Fibroblast of villous mesenchyme (primary cell): ENCODE measurements at places on chromosomes 1 and 21. TPM values are rescaled to one million over a fixed set of nuclear protein-coding genes. Genes with fewer than 3 reads are reported as not detected.

The TRMT1L gene
- total RNA-seq: 11.6 and 24.6 TPM in 2 replicates

The OTUD7B gene
- 15.1 and 15.8 TPM in 2 replicates for total RNA-seq

The ATP8B2 gene
- total RNA-seq: 107 and 155 TPM in 2 replicates

The HSPB7 gene
- 1.7 and 3.5 TPM in 2 replicates for total RNA-seq

The IRF6 gene
- under 0.01 and 0.32 TPM in 2 replicates for total RNA-seq

The CYYR1 gene
- total RNA-seq: not detected in 2 replicates

The KRTAP20-1 gene
- not detected in 2 replicates for total RNA-seq

The FCMR gene
- total RNA-seq: 1.3 and 1.6 TPM in 2 replicates

The RYR2 gene
- total RNA-seq: not detected in 2 replicates

The TTC39A gene
- 0.43 and 0.64 TPM in 2 replicates for total RNA-seq

The FABP3 gene
- 54.8 and 89.9 TPM in 2 replicates for total RNA-seq

The DENND2C gene
- total RNA-seq: 2.6 and 3.2 TPM in 2 replicates

The KRTAP19-1 gene
- not detected in 2 replicates for total RNA-seq

The SLC5A9 gene
- not detected in 2 replicates for total RNA-seq

The DVL1 gene
- total RNA-seq: 69.5 and 70.9 TPM in 2 replicates

The RAP1GAP gene
- total RNA-seq: under 0.01 TPM in 1 of 2 replicates, not detected in the other

The NBPF26 gene
- 11.9 and 32.8 TPM in 2 replicates for total RNA-seq

The KRTAP10-2 gene
- total RNA-seq: not detected in 2 replicates

The ITLN2 gene
- not detected in 2 replicates for total RNA-seq

The MX2 gene
- total RNA-seq: 0.97 and 2.6 TPM in 2 replicates

The PIGP gene
- 4.5 and 11.2 TPM in 2 replicates for total RNA-seq

The FCRL2 gene
- not detected in 2 replicates for total RNA-seq

The ZNF648 gene
- not detected in 2 replicates for total RNA-seq

The AMY2B gene
- 2.9 and 3.5 TPM in 2 replicates for total RNA-seq

The PIGC gene
- total RNA-seq: 16.4 and 18.4 TPM in 2 replicates

The RPRD2 gene
- total RNA-seq: 9.7 and 16.8 TPM in 2 replicates

The C1orf74 gene
- 3.0 and 3.5 TPM in 2 replicates for total RNA-seq
